NCI-H187 (cell line): ENCODE measurements at places on chromosomes 3 and 15.

DNA sequence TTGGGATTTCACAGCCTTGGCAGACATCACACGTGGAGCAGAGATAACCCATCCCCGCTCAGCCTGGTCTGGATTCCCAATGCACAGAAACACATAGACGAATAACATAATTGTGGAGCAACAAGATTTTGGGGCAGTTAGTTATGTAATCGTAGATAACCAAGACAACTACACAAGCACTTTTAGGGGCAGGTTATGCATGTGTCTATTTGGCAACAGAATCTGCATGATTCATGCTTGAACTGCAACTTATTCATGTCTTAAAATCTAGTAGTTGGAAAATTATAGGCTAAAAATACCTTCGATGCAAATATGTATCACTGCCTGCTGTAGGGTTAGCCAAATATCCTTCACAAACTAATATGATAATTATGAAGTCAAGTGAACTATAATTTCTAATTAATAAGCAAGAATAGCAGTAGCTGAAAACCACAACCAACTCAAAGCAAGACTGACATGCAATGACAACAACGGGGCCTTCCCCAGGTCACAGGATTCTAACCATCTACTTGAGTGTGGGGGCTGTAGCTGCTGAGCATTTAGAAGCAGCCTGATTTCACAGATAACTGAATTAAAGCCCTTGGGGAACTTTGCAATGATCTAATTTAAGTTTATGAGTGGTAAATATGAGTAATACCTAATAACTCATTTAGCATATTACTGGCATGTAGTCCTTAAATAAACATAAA lies 31.1 kb downstream of the DGKG start:
- no peak for DNase-seq

- DNase-seq = no peak
Measured at GRCh38 chr3:152183473-152183872, 85.3 kb upstream of the MBNL1 start.

GRCh38 chr15:32869776-32870175 lies 152.0 kb downstream of the GREM1 start:
- no peak for DNase-seq

- no peak for DNase-seq
Measured at GRCh38 chr15:99906793-99907192, 173.6 kb upstream of the LYSMD4 start.

DNA sequence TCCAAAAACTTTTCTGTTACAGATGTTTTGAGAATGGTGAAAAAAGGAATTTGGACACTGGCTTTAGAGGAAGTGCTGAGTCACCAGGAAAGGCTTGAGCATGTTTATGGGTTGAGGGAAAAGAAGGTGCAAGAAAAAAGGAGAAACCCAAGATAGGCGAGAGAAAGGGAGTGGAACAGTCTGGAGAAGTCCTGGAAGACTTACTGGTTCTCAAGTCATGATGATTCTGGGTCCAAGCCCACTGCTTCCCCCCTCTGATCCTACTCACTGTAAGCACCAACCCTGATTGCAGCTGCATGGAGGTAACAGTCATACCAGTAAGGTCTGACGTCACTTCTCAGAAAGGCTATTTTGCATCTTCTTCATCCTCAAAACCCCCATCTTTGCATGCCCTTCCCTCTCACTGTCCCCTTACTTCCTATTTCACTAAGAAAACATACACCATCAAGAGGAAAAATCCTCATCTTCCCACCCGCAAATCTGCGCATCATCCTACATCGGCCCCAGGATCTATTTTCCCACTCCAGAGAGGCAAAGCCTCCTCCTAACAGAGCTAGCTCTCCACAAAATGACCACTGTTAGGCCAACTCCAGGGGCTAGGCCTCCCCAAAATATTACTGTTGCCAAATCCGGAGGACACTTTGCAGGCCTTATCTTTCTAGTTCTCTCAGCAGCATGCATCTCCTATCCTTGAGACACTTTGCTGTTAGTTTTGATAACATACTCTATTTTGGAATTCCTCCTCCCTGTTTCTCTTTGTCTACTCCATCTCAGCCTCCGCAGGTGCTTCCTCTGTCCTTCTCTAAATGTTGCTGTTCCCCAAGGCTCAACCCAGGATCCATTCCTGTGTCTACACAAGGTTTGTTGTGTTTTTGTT lies 3.2 kb upstream of the ATP13A3 start:
- DNase-seq = no peak

DNA sequence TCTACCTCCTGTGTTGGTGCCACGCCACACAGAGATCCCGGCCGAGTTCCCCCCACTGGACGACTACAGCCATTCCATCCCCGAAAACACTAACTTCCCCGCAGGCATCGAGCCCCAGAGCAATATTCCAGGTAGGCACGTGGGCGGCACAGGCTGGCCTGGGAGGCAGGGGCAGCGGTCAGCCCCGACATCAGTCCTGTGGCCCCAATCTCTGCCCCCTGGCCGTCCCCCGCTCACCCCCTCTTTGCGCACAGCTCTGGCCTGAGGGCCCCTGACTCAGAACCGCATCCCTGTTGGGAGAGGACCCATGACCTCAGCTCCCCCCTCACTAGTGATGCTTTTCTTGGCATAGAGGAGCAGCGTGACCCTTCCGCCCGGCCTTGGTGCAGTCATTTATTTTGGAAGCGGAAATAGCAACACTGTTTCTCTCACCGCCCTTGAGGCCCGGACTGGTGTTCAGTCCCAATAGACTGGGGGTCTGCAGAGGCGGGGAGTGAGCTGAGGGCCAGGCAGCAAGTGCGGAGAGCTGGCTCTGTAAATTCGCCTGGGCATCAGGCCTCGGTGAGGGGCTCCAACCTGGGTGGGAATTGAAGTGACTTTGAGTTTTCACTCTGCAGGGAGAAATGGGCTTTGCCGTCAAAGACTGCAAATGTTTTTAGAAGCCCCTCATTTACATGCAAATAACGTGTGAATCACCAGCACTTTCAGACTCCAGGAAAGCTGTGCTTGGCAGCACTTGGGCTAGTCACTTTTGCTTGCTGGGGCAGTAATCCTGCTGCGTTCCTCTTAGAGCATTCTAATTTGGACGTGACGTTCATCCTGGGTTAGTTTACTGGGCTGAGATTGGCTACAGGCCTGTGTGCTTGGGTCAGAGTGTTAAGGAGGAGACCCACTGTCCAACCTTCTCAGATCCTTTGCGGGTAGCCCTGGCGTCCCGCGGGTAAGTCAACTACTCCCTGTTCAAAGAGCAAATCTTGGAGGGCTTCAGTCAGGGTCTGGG lies 88.9 kb downstream of the AAGAB start:
- DNase-seq = no peak

DNA sequence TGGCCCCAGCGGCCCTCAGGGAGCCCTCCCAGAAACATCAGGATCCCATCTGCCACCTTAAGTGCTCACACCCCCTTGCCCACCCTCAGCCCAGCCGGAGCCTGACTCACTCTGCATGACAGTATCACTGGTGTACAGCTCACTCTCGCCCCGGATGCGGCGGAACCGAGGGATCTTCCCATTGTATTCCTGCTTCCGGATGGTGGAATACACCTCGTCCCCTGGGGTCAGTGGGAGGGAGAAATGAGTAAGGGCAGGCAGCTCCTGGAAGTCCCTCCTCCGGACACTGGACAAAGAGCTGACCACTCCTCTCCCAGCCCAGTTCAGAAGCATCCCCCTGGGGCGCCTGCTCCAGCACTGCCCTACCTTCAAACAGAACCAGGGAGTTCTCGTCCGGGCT lies 16.5 kb downstream of the SEMA7A start:
- DNase-seq = no peak

DNA sequence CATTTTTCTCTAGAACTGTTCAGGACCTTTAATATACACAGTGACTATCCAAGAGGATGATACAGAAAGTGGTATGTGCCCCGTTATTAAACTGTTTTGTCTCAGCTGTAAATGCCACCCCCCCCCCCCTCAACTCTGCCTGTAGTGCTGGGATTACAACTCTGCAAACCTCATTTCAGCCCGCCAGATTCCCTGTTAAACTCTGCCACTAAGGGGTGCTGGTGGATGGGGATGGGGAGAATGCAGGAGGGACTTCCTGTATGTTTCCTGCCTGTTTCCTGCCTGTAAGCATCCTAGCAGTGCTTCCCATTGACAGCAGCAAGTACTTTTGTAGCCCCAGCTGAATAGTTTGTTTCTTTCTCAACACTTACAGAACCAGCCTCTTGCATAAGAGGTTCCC lies 301.7 kb upstream of the RORA start:
- no peak for DNase-seq

DNA sequence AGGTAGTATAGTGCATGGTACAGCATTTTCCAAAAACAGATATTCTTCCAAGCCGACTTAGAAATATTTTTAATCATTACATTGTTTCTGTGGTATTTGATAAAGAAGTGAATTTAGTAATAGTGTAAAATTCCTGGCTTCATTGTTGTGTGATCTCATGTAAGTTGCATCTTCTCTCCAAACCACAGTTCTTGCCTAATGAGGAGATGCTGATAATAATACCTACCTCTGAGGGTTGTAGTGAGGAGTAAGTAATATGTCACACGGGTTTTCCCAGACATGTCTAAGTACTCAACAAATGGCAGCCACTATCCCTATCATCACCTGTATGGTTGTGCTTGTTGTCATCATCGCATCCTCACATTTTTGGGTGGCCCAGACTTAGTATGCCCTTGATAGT lies 167.3 kb downstream of the SLCO3A1 start:
- no peak for DNase-seq

DNA sequence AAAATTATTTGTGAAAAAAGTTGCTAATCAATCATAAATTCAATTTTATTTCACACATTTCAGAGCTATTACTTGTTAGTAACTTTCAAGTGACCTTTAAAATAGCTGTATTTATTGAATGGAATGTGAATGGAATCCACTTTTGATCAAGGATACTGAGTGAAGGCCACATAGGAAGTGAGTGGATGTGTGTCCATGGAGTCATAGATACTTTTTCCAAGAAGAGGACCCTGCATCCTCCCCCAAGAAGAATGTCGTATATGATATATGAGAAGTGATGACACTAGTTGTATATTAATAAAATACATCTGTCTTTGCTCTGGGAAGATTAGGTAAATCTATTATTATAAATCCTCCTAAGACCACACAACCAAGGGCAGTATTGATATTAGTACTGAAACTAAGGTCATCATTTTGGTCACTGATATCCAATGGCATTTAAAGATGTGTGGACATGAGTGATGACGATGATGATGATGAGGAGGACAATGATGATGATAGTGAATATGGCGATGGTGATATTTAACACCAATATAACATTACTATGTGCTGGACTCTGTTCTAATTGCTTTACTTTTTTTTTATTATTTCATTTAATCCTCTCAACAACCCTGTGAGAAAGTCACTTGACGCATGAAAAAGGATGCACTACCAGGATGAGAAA lies 493.0 kb upstream of the NR2F2 start:
- DNase-seq = no peak

DNA sequence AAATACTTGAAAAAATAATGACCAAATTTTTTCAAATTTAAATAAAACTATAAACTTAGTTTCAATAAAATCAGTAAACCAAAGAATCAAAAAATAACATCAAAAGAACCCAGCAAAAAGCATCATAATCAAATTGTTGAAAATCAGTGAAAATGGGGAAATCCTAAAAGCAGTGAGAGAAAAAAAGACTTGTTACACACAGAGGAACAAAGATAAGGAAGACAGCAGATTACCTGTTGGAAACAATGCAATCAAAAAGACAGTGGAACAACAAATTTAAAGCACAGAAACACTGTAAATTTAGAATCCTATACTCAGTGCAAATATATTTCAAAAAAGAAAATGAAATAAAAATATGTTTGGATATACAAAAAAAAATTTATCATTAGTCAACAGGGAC lies 156.2 kb upstream of the LMCD1 start:
- no peak for DNase-seq

DNA sequence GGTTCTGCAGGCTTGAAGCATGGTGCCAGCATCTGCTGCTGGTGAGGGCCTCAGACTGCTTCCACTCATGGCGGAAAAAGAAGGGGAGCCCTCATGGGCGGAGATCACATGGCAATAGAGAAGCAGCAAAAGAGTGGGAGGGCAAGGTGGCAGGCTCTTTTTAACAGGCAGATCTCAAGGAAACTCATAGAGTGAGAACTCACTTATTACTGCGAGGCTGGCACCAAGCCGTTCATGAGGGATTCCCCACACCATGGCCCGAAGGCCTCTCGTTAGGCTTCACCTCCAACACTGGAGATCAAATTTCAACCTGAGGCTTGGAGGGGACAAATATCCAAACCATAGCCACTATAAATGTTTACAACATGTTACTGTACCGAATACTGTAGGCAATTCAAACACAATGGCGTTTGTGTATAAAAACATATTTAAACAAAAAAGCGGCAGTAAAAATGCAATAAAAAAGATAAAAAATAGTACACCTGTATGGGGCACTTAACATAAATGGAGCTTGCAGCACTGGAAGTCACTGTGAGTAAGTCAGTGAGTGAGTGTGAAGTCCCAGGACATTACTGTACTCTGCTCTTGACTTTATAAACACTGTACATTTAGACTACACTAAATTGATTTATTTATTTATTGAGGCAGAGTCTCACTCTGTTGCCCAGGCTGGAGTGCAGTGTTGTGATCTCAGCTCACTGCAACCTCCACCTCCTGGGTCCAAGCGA lies 18.8 kb upstream of the MOBP start:
- DNase-seq = no peak

DNA sequence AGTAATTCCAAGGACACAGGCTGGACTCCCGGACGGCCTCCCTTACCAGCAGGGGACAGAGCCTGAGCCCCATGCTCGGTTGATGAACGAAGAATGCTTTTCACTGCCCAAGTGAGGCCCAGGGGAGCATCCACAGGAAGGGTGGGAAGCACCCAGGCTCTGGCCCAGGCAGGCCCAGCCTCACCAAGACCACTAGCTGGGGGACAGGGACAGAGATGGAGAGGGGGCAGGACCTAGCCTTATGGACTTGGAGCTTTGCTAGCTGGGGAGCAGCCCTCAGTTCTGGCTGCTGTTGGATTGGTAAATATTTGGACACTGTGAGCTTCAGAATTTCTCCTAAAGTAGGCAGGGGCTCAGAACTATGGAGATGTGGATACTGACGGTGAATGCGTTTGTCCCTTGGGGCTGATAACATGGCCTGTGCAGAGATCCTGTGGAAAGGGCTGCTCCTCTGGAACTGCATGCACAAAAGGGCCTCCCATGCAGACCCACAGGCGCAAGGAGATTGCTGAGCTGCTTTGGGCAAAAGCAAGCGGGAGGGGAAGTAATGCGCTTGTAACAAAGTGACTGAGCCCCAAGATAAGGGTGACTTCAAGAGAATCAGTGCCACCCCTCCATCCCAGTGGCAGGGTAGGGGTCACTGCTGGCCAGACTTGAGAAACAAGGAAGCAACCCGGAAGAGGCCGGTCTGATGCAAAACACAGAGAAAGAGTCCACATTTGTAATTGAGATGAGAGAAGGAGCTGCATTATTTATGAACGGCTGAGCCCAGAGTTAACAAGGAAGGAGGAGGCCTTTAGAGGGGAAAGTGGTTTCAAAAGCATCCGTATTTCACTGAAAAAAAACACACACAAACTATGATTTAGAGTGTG lies 70.1 kb upstream of the MEF2A start:
- no peak for DNase-seq

GRCh38 chr3:52891164-52891563 lies 6.2 kb downstream of the STIMATE start:
- no peak for DNase-seq

GRCh38 chr3:8239718-8240695 lies 261.6 kb upstream of the LMCD1 start:
- peak; percentile 1 for DNase-seq

GRCh38 chr15:85492406-85492805 lies 112.0 kb downstream of the AKAP13 start:
- DNase-seq = no peak
